K562 (cell line): ENCODE measurements at places on chromosomes 1 and 21. TPM values are rescaled to one million over a fixed set of nuclear protein-coding genes. Genes with fewer than 3 reads are reported as not detected.

GRCh38 chr1:52659851-52660596 is 27.1 kb downstream of the SHISAL2A start:
- DNase-seq, result no peak
- H3K27ac ChIP-seq, result no peak overlapping the region
- no peak overlapping the region for H3K4me3 ChIP-seq
- H3K4me1 ChIP-seq, result peaks cover 2% of the 10 kb centered on the region; the same call in 2 of the 3 replicates

- peak; percentile 93 for DNase-seq
- peak overlapping the region; percentile 69 for H3K27ac ChIP-seq
- no peaks in the 10 kb centered on the region for H3K27me3 ChIP-seq
- H3K4me3 ChIP-seq, result peak overlapping the region; percentile 11; the same call in 1 of the 2 replicates
Measured at GRCh38 chr1:167635156-167635648, 5.2 kb downstream of the RCSD1 start.

GRCh38 chr1:156468693-156469345 is 31.8 kb downstream of the MEF2D start:
- no peaks in the 10 kb centered on the region; the same call in 2 of the 3 replicates for H3K4me1 ChIP-seq
- no peak for DNase-seq
- H3K36me3 ChIP-seq, result peaks cover 35% of the 10 kb centered on the region; the same call in 2 of the 3 replicates
- H3K27ac ChIP-seq, result no peak overlapping the region

GRCh38 chr21:42107881-42108553 is 36.9 kb downstream of the UMODL1 start:
- no peak overlapping the region for H3K27ac ChIP-seq
- peaks cover 91% of the 10 kb centered on the region for H3K27me3 ChIP-seq
- DNase-seq, result peak; percentile 87
- H3K36me3 ChIP-seq, result no peaks in the 10 kb centered on the region
- peaks cover 20% of the 10 kb centered on the region; the same call in 1 of the 2 replicates for H3K4me1 ChIP-seq

DNA sequence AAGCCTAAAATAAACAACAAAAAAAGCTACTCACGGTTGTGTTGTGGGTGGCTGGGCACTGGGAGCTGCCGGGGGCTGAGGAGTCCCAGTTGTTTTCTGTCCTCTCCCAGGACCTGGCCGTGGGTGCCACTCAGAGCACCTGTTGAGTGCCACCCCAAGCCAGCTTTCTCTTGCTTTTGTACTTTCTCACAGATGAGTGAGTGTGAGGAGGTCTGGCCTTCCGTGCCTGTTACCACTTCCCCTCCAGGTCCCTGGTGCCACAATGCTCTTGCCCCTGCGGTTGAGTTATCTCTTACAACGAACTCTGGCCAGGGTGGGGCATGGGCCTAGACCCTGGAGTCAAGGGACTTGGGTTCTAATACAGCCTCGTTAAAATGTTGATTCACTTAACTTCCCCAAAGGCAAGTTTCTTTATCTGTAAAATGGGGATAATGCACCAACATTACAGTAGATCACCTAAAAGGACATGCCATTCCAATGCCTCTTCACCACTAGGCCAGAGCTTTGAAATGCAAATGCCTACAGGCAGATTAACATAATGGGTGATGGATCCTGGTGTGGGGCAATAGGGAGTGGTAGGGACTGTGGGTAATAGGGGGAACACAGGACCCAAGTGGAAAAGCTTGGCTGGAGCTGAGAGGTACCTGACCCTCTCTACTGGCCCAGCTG is at the start of gene CNR2:
CNR2 (minus strand) TSS at position 151 of the 669 bp plus-strand sequence. CDS start 37,745 bp downstream, outside the sequence.
- no peaks in the 10 kb centered on the region for H3K27me3 ChIP-seq
- H3K36me3 ChIP-seq, result no peaks in the 10 kb centered on the region
- peaks cover 40% of the 10 kb centered on the region for H3K4me1 ChIP-seq
- DNase-seq, result no peak
- H3K4me3 ChIP-seq, result no peak within 1 kb of the TSS
- peak within 1 kb of the TSS; percentile 6; the same call in 1 of the 3 replicates for H3K27ac ChIP-seq

DNA sequence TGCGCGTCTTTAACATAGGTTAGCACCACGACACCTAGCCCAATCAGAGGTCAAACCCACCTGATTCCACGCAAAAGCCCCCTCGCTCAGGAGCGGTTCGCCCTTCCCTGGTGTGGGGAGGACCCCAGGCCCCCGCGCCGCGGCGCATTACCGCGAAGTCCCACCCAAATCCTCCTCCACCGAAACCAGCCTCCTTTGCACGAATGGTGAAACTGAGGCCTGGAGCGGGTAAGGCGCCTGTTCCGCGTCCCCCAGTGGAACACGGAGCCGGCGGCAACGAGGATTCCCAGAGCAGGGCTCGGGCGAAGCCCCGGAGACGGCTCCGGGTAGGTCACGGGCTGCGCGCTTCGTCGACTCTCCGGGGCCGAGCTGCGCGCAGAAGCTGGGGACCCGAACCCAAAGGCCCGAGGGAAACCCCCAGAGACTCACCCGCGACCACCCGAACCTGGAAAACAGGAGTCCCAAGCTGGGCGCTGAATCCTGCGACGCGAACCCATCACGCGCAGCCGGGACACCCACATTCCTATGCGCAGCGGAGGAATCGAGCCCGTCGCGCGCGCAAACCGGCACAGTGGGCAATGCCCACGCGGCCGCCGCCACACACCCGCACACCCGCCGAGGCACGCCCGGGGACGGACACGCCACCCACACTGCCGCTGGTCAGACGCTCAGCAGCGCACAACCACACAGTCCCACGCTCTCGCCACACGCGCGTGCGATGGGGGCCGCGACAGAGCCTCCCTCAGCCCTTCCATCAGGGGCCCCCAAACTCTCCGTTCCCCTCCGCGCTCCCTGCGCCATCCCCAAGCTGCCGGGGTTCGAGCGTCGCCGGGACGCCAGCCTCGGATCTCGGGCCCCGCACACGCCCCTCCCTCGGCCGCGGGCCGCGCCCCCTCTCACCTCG is 507 bp downstream of the GLIS1 start:
- H3K36me3 ChIP-seq, result no peaks in the 10 kb centered on the region
- H3K4me1 ChIP-seq, result no peaks in the 10 kb centered on the region; the same call in 2 of the 3 replicates
- DNase-seq, result no peak
- no peak overlapping the region for H3K27ac ChIP-seq

DNA sequence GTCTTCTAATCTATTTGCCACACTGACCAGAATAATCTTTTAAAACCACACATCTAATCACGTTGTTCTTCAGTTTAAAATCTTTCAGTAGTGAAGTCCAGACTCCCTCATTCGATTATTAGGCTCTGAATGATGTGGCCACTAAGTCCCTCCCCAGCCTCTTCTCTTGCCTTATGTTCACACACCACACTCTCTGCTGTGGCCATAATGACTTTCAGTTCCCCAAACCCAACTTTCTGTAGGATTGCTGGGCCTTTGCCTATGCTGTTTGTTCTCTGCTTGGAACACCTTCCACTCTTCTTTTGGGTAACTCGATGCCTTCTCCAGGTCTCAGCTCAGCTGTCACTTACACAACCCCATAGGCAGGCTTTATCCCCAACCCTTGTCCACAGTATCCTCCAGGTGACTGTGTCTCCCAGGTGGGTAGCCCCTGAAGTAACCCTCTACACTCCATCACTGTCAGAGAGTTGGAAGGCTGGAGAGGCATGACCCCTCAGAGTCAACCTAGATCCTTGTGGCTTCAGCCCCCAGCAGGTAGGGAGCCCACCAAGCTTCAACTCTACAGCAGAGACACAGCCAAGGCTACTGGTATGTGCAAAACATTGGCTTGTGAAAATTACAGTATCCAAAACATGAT is 8.4 kb upstream of the SLC37A1 start:
- no peaks in the 10 kb centered on the region for H3K36me3 ChIP-seq
- peaks cover 10% of the 10 kb centered on the region; the same call in 1 of the 3 replicates for H3K27me3 ChIP-seq
- H3K27ac ChIP-seq, result no peak overlapping the region

GRCh38 chr1:226714148-226714547 is 24.9 kb downstream of the ITPKB start:
- H3K4me3 ChIP-seq, result no peak overlapping the region
- H3K36me3 ChIP-seq, result no peaks in the 10 kb centered on the region
- H3K27me3 ChIP-seq, result peaks cover 63% of the 10 kb centered on the region
- H3K27ac ChIP-seq, result no peak overlapping the region
- no peaks in the 10 kb centered on the region for H3K4me1 ChIP-seq

- H3K4me3 ChIP-seq, result no peak overlapping the region
- no peak overlapping the region for H3K27ac ChIP-seq
- H3K36me3 ChIP-seq, result no peaks in the 10 kb centered on the region
Measured at GRCh38 chr1:154768456-154769125, 101.5 kb downstream of the KCNN3 start.

- no peak for DNase-seq
- H3K4me1 ChIP-seq, result peaks cover 20% of the 10 kb centered on the region
- H3K4me3 ChIP-seq, result no peak overlapping the region
- H3K27ac ChIP-seq, result no peak overlapping the region
- H3K36me3 ChIP-seq, result no peaks in the 10 kb centered on the region
Measured at GRCh38 chr1:101115112-101115511, 89.5 kb upstream of the DPH5 start.

DNA sequence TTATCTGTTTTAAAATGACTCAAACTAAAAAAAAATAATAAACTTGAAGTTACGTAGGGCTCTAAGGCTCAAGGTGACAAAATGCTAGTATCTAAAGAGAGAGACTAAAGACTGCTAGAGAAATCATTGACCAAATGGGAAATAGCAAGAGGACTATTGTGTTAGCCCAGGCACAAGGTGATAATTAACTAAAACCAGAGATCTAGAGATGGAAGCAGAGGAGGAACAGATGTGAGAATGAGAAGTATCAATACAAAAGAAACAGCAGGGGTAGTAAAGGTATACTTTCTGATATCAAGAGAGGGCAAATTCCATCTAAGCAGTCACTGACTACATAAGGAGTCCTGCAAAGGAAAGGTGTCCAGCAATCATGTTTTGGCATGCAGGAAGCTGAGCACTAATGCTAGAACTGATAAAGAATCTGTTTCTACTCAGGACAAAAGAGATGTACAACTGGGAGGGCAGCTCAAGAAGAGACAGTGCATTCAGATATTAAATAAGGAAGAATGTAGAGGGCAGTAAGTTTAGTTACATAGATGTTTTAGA is 100.2 kb upstream of the GNG4 start:
- no peaks in the 10 kb centered on the region for H3K27me3 ChIP-seq
- H3K4me3 ChIP-seq, result no peak overlapping the region
- DNase-seq, result no peak
- H3K4me1 ChIP-seq, result no peaks in the 10 kb centered on the region

- H3K36me3 ChIP-seq, result no peaks in the 10 kb centered on the region
- no peak overlapping the region for H3K4me3 ChIP-seq
- H3K27ac ChIP-seq, result no peak overlapping the region
- no peaks in the 10 kb centered on the region for H3K27me3 ChIP-seq
- peaks cover 5% of the 10 kb centered on the region for H3K4me1 ChIP-seq
- DNase-seq, result no peak
Measured at GRCh38 chr1:173297798-173298391, 90.8 kb upstream of the TNFSF4 start.

GRCh38 chr1:30189818-30190500 is 533.4 kb downstream of the MATN1 start:
- H3K4me1 ChIP-seq, result peaks cover 35% of the 10 kb centered on the region
- no peak for DNase-seq
- H3K27ac ChIP-seq, result peak overlapping the region; percentile 78; the same call in 1 of the 3 replicates
- no peaks in the 10 kb centered on the region for H3K36me3 ChIP-seq
- no peak overlapping the region for H3K4me3 ChIP-seq

DNA sequence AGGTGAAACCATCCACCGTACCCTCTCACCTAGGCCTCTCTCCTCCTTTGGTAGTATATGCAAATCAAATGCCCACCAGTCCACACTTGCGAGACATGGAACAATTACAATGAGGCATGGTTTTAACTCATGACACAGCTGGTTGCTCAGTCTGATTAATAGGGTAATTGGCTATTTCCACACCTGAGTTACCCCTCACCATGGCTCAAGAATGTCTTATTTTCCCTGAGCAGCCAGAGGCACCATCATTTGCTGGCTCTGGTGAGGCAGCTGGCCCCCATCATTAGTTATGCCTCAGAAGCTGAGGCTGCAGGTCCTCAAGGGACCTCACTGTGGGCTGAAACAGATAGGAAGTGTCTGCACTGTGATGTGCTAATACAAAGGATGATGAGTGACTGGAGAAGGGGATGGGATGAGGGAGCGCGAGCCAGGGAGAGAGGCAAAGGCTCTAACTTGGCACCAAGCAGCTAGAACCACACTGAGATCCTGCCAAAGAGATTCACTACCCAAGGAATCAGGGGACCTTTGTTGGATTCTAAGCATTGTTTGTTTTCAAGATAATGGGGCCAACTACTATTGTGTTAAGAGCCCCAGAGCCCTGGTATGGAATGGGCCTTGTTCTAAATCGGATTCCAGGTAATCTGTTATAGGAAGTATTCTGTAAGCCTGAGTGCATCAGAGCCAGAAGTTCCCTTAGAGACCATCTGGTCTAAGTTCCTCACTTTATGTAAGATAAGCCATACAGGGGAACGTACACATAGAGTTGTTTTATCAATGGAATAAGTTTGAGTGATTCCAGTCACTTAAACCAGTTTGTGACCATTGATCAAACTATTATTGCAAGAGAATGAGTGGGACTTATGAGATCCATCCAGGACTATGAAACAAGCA is 80.0 kb upstream of the CNTN2 start:
- DNase-seq, result no peak
- no peaks in the 10 kb centered on the region for H3K36me3 ChIP-seq
- peaks cover 26% of the 10 kb centered on the region for H3K27me3 ChIP-seq
- no peaks in the 10 kb centered on the region for H3K4me1 ChIP-seq
- no peak overlapping the region for H3K27ac ChIP-seq

- H3K4me1 ChIP-seq, result peaks cover 2% of the 10 kb centered on the region; the same call in 1 of the 2 replicates
- no peaks in the 10 kb centered on the region for H3K36me3 ChIP-seq
- H3K27ac ChIP-seq, result no peak overlapping the region
- no peak for DNase-seq
Measured at GRCh38 chr21:33203371-33203724, 26.4 kb upstream of the IFNAR2 start.

GRCh38 chr1:168081373-168082007 is 55.2 kb downstream of the GPR161 start:
- H3K27me3 ChIP-seq, result no peaks in the 10 kb centered on the region
- H3K27ac ChIP-seq, result no peak overlapping the region
- H3K4me3 ChIP-seq, result no peak overlapping the region
- peaks cover 25% of the 10 kb centered on the region; the same call in 2 of the 3 replicates for H3K36me3 ChIP-seq

DNA sequence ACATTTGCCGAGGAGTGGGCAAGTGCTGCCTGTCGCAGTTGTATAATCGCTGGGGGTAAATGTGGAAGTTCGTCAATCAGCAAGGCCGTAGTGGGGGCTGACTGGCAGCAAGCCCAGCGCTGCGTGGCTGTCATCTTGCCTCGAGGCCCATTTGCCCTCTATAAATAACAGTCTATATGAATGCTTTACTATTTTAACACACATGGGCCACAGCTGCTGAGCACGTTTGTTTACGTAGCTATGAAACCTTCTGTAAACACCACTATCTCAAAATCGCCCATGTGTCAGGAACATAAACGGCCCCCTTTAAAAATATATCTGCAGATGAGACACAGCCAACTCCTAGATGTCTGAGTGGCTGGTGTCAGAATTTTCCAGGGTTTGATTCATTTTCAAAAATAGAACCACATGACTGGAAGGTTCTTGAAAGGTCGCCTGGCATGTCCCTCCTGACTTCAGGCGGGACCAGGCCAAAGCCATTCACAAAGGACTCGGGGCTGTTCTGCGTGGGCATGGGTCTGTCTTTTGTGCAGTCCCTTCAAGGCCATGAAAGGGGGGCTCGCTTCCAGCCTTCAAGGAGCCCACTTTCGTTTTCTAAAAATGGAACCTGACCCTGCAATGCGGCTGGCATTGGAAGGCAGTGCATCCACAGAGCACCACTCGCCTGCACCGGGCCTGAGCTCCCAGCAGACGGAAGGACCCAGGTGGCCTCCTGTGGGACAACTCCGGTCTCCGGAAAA is 205.5 kb downstream of the KCNJ6 start:
- no peak overlapping the region for H3K4me3 ChIP-seq
- peaks cover 2% of the 10 kb centered on the region; the same call in 1 of the 3 replicates for H3K27me3 ChIP-seq
- H3K4me1 ChIP-seq, result no peaks in the 10 kb centered on the region; the same call in 2 of the 3 replicates
- H3K36me3 ChIP-seq, result no peaks in the 10 kb centered on the region

Gene BCL2L15
- 0.09 and 0.72 TPM in 2 replicates for total RNA-seq

Gene AMY1A
- 0.33 TPM in 1 of 2 replicates, not detected in the other for total RNA-seq

Gene SLFNL1
- 0.07 TPM in 1 of 2 replicates, not detected in the other for total RNA-seq

Gene KRTAP11-1
- total RNA-seq, result not detected in 2 replicates

Gene PATJ
- total RNA-seq, result 0.22 and 0.47 TPM in 2 replicates

Gene TSPAN2
- not detected in 2 replicates for total RNA-seq

Gene ATG4C
- 15.2 and 16.1 TPM in 2 replicates for total RNA-seq

Gene CFAP107
- total RNA-seq, result not detected in 2 replicates
